ENCODE measurements at places on chromosomes 4 and X.
A peak's percentile ranks its signal among the peaks of the same experiment; 100 is the strongest.

DNA sequence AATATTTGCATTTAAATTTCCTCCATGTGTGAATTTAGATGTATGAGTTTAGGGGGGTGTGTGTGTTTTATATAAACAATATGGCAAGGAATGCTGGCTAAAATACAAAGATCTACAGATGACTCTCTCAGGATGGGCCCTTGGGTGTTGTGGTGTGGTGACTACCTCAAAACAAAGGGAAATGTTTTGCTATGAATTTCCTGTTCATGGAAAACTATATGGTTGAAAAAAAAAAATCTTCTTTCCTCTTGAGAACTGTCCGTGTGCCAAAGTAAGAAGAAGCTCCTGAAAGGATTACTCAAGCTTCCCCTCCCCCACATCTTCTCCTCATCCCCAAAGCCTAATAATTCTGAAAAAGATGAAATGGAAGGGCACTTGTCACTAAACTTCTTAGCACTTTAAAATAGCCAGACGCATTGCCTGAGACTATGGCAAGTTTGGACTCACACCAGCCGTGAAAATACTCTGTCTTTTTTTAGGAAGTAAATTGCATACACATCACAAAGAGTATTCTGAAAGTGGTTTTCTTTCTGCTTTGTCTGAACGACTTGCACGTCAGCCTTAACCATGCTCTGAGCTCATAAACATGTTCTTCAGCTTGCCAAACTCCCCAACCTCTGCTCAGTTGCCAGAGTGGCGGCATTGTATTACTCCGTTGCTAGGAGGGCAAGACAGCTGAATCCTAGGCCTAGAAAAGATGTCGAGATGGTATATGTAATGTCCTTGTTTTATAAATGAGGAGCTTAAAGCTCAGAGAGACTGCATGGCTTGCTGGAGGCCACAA is 250.4 kb upstream of the JADE1 start:
- DNase-seq: no peak

DNA sequence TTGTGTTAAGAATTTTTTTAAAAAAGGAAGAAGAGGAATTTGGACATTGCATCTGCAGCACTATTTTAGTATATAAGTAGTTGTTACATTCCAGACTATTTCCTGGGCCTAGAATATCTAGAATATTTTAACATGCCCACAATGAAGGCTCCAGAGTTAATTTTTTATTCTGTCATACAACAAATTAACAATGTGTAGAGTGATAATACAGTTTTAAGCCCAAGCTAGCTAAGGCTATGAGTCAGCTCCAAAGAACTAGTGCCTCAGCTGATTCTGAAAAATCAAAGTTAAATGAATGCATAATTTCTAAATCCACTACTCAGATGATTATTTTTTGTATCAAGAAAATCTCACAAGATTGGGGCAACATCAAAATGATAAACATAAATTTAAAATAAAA is 231.4 kb downstream of the PRDM5 start:
- DNase-seq: no peak

DNA sequence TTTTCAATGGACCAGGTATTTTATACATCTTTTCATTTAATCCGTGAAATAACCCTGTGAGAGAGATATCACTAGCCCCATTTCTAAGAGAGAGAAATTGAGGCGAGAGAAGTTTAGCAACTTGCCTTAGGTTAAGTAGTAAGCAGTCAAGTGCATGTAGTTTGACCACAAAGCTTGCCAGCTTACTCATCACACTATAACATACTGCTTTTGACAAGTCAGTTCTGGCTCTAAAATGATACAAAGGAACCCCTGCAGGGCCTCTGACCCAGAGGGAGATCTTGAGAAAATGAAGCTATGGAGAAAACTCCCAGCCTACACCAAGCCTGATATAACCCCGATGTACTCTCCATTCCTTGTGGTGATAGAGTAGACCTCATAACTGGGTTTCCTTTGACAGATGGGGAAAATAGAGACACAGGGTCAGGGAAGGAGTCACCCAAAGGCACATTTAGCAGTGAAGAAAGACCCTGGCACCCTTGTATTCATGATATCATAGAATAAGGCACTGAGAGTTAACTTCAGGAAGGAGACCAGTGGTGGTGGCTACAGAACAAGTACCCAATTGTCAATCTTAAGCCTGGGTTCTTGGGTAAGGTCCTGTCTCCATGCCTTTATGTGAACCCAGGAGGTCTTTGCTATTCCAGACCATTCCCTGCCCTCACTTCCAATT is 60.2 kb upstream of the MSN start:
- DNase-seq: no peak

GRCh38 chrX:3712051-3712869 is 1.2 kb downstream of the PRKX start:
- DNase-seq: no peak

GRCh38 chrX:106726485-106727437 is at the start of gene RNF128:
TSS of gene RNF128 (plus strand) at chrX:106726701. CDS start at chrX:106726914, 213 bp downstream.
- DNase-seq: peak; percentile 66

DNA sequence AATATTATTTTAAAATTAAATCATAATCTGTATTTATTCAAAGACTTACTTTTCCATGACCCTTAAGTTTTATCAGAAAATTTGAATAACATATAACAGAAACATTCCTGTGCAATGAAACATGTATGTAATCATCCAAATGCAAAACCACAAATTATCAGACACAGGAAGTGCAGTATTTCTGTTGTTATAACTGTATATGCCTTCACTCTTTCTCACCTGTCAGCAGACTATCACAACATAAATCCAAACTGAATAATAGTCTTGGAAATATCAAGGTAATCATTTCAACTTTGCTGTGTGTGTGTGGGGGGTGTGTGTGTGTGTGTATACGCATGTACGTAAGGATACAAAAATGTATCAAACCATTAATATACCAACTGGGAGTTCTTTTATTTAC is 285.9 kb downstream of the SLC7A11 start:
- DNase-seq: no peak

GRCh38 chrX:19774905-19775304 is 112.5 kb downstream of the SH3KBP1 start:
- DNase-seq: no peak

- DNase-seq: no peak
Measured at GRCh38 chrX:45709381-45709780, 508.7 kb upstream of the DIPK2B start.

DNA sequence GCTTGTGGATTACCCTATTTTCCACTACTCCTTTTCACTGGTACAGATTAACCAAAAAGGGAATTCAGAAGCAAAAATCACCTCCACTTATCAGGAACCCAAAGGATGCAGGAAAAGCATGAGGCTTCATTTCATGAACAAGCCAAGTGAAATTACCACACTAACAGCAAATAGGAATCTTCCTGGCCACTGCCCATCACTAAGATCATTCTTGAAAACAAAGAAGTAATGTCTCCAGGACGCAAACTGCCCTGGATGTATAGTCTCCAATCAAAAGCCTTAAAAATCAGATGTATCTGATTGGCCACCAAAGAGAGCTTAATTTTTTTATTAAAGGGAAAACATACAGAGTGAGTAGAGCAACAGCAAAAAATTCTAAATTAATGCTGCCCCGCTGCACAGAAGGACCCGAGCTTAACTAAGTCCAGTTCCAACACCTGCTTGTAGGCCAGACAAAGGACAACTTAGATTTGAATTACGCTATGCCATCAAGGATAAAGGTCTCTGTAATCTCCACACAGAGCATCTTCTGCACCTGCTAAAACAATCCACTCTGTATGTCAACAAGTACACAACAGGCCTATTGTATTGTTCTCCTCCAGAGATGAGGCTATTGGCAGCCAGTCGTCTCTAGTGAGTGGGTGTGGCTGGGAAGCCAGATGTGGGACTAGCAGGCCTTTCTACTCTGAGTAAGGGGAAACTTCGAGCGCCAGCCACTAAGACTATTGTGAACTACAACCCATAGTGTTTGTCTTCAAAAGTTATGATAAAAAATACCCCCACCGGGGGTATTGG is 12.4 kb downstream of the ZDHHC9 start:
- peak; percentile 5 for DNase-seq

DNA sequence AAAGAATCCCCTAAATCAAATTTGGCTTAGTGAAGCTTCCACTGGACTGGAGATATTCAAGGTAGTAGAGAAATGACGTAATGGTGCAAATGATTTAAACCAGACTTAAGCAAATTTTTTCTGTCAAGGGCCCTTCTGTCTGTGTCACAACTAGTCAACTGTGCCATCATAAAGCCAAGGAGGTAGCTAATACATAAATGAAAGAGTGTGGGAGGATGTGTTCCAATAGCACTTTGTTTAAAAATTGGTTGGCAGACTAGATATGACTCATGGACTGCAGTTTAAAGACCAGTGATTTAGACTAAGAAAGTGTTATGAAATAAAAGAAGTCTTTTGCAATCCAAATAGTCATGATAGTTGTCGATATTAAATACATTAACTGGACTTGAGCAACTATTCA is 24.3 kb upstream of the TEX13C start:
- no peak for DNase-seq

DNA sequence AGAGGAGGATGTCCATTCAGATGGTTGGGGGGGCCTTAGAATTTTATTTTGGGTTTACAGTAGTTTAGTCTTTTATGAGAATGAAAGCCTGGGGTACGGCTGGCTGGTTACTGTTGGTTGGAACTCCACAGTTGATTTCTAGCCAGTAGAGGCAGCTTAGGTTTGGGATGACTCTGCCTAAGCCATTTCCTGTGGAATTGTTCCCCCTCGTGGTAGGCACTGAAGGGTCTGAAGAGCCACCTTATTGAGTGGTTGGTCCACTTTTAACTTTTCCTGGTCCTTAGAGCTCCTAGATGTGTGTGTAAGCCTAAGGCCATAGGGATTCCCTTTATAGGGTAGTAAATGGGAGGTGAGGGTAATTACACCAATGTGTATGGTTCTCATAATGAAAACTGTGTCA is 19.7 kb downstream of the SPIN3 start:
- no peak for DNase-seq

- no peak for DNase-seq
Measured at GRCh38 chr4:87857789-87858188, 25.0 kb downstream of the MEPE start.

DNA sequence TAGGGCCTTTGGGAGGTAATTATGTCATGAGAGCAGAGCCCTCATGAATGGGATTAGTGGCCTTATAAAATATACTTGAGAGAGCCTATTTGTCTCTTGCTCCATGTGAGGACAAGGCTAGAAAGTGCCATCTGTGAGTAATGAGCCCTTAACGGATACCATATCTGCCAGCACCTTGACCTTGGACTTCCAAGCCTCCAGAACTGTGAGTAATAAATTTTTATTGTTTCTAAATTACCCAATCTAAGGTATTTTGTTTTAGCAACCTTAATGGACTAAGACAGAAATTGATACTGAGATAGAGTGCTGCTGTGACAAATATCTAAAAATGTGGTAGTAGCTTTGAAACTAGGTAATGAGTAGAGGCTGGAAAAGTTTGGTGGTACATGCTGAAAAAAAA is 285.0 kb upstream of the DIPK2B start:
- no peak for DNase-seq

- no peak for DNase-seq
Measured at GRCh38 chrX:40625294-40625693, 2.1 kb downstream of the MPC1L start.

DNA sequence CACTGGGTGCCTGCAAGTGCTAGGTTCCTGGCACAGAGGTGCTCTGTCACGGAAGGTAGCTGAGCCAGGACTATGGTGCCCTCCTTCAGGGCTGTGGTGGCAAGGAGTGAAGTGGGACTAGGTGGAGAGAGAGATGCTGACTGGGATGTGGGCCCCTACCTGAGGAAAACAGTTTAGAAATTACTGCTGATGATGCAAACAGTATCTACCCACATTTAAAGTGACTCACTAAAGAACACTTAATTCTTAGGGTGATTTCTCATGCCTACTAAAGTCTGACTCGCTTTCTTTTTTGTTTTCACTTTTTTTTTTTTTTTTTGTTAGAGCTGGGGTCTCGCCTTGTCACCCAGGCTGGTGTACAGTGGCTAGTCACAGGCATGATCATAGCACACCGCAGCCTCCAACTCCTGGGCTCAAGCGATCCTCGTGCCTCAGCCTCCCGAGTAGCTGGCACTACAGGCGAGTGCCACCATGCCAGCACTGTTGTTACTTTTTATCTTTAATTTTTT is 3.1 kb downstream of the ZNF185 start:
- no peak for DNase-seq

DNA sequence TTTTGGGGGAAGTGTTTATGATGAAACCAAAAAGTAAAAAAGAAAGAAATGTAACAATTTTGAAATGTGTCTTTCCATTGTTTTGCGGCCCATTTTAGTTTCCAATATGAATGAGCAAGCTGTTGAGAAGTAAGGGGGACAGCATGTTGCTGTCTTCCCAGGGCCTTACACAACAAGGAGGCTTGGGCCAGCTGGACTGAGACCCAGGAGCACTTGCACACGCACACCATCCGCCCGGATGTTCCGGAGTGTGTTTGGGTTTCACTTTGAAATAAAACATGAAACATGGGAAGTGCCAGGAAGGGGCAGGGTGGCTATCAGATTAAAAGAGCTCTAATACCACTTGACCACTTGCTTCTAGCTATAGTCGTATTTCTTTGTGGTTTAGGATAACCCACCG is 144.4 kb downstream of the NHS start:
- no peak for DNase-seq

DNA sequence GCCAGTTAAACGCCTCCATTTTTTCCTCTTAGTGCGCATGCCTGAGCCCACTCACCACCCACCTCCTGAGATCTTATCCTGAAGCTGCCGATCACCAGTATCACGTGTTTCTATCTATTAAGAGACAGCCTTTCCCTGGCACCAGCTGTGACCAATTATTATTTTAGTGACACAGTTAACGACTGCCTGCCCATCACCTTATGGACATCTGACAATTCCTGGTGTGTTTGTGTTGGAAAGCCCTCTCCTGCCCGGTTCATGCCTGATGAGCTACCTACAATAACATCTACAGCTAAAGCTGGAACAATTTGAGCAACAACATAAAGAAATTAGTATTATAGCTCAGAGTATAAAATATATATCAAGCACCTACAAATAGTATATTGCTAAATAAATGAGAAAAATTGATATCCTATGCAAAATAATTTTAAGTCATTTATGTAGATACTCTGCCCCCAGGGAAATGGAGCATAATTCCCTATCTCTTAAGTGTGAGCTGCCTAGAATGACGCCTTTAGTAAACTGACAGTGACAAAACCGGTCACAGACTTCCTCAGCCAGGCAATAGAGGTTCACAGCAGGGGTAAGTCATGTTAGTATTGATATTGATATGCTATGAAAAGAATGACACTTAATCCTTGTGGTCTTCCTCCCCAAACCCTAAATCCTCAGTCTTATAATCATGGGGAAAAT is 862.2 kb downstream of the TRAM1L1 start:
- no peak for DNase-seq

- no peak for DNase-seq
Measured at GRCh38 chrX:22037225-22037624, 5.1 kb downstream of the PHEX start.

- DNase-seq: no peak
Measured at GRCh38 chr4:113675731-113676697, 85.5 kb downstream of the CAMK2D start.

GRCh38 chrX:7233580-7234406 is 85.8 kb upstream of the PUDP start:
- DNase-seq: no peak

DNA sequence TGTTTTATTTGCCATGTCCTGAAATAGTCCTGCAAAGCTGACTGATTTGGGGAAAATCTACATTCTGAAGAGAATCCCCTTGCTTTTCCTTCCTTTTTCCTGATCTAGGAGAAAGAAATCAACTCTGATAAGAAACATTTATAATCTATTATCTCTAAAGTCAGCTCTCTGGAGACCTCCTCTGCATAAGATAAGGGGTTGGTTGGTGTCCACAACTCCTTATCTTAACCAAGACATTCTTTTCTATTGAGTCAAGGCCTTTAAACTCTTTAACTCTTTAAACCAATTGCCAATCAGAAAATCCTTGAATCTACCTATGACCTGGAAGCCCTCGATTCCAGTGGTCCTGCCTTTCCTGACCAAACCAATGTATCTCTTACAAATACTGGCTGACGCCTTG is 373.6 kb upstream of the RASGEF1B start:
- DNase-seq: no peak
